CD8-positive, alpha-beta memory T cell (primary cell): ENCODE measurements at places on chromosomes 5 and 9. TPM values are rescaled to one million over a fixed set of nuclear protein-coding genes. Genes with fewer than 3 reads are reported as not detected.

Gene CDH9
- total RNA-seq = not detected

Gene NAIF1
- total RNA-seq = 14.0 TPM

Gene RBM27
- 30.8 TPM for total RNA-seq

Gene PRRX2
- 0.66 TPM for total RNA-seq

Gene PLAC8L1
- 0.53 TPM for total RNA-seq

Gene UBE2QL1
- total RNA-seq = not detected

Gene EQTN
- total RNA-seq = not detected

Gene HAUS6
- total RNA-seq = 32.1 TPM

Gene LMX1B
- total RNA-seq = not detected

Gene FAM153A
- 6.7 TPM for total RNA-seq

Gene CTXN3
- total RNA-seq = not detected

Gene SPATA31D4
- total RNA-seq = not detected
